ENCODE measurements at places on chromosomes 7 and 10.

DNA sequence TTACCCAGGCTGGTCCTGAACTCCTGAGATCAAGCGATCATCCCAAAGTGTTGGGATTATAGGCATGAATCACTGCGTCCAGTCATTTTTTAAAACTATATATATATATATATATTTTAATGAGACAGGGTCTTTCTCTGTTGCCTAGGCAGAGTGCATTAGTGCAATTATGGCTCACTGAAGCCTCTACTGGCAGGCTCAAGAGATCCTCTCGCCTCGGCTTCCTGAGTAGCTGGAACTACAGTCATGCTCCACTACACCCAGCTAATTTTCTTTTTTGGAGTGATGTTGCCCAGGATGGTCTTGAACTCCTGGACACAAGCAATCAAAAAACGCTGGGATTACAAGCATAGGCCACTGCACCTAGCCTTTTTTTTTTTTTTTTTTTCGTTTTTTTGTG, 55.3 kb upstream of the KAT6B start:
- DNase-seq, result no peak

- DNase-seq, result no peak
Observed at GRCh38 chr10:3118641-3119091, 51.3 kb downstream of the PFKP start.

DNA sequence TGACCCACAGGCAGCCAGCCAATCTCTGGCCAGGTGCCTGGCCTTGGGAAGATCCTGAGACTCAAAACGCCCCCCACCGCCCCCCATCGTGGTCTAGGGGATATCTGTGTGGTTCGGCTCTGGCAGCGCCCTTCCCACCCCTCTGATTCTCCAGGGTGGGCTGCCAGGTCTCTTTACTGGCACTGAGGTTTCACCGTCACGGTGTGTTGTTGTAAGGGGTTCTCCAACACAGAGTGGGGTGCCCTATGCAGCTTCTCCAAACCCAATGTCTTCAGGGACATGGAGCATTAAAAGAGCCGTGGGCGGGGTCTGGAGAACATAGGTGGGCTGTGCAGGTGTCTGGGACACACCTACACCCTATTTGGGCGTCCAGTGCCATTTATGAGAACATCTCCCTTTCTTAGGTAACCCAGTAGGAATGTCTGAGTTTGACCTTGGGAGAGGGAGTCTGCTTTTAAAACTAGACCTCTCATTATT, 1.5 kb downstream of the MAFK start:
- no peak for DNase-seq

DNA sequence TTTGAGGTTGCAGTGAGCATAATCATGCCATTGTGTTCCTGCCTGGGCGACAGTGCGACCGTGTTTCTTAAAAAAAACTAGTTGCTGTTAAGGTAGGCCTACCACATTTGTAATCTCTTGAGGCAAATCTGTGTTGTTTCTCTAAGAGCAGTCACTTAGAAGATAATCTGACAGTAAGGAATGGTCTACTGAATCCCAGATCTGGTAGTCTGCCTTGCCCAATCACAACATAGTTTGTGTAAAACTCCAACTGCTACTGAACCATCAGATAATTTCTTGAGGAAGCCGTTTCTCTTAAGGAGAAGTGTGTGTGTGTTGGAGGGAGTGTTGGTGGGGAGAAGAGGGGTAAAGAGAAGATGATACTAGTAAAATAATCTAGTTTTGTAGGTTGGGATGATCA, 5.0 kb downstream of the NRF1 start:
- DNase-seq, result no peak

GRCh38 chr10:3330663-3331062, 158.1 kb upstream of the PITRM1 start:
- no peak for DNase-seq

All from CD4-positive, alpha-beta T cell treated with Interleukin-15 for 1 hour (primary cell).